ENCODE measurements at places on chromosomes 6 and 20.
A peak's percentile ranks its signal among the peaks of the same experiment; 100 is the strongest.

GRCh38 chr20:14717134-14717999, 380.0 kb upstream of the FLRT3 start:
- no peak for DNase-seq

DNA sequence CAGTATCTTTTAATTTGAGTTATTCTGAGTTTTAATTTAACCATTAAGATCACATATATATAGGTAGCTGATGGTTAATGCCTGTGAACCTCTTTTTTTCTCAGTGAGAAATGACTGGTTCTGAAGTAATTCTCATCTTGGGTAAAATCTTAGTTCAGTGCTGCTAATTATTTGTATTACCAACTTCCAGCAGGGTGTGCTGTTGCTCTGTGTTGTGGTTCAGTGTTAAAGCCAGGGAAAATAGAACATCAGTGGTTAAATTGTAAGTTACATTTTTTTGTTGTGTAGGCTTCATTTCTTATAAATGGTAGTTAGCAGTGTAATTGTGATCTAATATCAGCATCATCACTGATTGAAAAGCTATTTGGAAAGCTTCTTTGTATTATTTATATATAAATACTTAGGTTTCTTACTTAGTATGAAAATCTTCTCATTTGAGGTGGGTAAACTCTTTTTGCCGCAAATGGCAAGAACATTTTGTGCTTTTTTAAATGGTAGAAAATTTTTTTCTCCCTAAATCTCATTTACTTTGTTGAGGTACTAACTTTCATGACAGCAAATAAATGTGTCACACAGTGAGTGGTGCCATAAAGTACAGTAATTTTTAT, 43.7 kb downstream of the CDC5L start:
- DNase-seq = peak; percentile 19

- DNase-seq = no peak
These were observed 324.5 kb downstream of the SOX4 start for GRCh38 chr6:21918041-21918440.

DNA sequence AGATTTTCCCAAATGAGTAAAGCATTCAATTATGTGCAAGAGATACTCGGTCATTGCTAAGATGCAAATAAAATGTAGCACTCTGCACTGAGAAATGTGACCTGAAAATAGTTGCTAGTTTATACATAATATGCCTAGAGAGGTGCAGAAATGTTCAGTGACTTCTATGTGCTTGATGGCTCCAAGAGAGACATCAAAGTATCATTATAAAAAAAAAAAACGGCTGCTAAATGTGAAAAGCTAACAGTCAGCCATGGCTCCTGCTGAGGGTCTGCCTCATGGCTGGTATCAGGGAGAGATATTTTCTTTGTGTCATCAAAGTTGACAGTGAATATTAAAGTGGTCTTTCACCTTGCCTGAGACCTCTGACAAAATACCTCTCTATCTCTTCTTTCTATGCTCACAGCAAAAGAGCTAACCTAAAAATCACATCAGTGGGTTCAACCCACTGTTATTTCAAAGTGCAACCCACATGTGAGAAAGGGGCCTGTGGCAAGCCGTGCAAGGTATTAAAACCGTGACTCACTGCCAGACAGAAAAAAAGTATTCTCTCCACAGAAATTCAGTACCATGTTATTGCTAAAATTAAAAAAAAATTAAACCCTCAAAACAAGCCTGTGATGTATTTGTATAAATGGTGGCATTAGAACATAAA, 259.0 kb downstream of the HIVEP2 start:
- DNase-seq = no peak

- no peak for DNase-seq
These were observed 72.3 kb downstream of the GRM4 start for GRCh38 chr6:34073540-34073939.

DNA sequence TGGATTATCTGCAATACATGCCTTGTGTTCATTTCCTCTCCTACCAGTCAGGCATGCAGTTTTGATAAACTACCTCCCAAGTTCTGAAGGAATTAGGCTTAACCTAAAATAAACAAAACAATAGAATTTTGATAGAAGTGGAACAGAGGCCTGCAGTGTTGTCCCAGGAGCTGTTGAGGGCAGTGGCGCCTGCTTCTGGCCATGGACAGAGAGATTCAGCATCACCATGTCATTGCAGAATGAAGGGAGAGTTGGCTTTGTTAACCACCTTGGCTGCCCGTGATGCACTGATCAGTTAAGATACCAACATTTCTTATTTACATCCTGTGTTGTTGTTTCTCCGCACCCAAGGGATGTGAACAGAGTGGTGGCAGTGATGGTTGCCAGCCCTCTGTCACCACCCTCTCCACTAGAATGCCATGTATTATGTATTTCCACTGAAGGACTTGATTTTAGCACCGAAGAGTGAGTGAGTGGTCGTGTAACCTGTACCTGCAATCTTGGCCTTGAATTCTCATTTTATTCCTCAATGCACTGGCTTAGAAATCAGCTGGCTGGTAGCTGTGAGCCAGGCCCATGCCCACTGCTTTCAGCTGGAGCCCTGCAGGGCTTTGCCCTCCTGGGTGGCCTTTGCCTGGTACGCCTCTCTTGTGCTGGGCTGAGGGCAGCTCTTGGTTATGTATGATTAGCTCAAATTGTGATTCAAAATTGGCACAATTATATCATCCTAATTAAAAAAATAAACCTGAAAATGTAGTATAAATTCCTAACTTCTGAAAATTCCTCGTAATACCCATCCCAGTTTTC, 56.5 kb downstream of the SHLD1 start:
- DNase-seq = no peak

DNA sequence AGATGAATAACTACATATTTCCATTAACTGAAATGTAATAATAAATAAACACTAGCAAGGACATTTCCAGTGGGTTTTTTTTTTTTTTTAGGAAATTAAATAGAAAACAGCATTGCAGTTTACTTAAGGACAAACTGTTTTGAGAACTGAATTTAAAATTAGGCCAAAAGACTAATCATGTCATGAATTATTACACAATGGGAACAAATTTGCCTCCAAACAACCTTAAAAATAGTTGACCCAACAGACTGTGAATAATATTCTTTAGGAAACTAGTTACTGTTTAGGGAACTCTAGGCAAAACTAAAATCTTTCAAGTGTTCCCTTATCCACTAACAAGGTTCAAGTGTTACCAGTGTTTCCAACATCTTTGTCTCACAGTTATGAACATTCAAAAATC, 16.4 kb upstream of the COL12A1 start:
- DNase-seq = no peak

DNA sequence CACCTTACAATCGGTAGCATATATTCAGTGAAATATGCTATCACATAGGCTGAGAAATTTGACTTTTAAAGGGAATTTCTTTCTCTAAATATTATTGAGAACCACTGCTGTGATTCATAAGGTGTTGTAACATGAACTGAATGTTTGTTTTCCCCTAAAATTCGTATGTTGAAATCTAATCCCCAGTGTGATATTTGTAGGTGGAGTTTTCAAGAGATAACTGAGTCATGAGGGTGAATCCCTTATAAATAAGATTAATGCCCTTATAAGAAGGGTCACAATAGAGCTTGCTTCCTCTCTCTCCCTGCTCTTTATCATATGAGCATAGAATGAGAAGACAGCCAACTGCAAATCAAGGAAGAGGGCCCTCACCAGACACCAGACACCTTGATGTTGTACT, 64.8 kb downstream of the LMBRD1 start:
- no peak for DNase-seq

DNA sequence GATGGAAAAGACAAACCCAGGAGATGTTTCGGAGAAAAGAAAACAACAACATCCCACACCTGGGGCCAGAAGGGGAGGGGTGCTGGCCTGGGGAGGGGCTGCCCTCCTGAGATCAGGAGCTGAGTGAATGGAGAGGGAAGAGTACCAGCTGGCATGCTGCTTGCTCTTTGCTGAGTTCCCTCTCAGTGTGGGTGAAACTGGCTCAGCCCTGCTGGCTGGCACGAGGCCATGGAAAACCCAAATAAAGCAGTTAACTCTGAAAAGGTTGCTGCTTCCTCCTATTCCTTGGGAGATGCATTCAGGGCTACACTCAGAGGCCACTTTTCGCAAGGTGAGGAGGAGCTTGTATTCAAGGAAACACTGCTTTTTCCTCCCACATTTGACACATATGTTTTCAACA, 8.0 kb upstream of the KCNK16 start:
- DNase-seq = no peak

DNA sequence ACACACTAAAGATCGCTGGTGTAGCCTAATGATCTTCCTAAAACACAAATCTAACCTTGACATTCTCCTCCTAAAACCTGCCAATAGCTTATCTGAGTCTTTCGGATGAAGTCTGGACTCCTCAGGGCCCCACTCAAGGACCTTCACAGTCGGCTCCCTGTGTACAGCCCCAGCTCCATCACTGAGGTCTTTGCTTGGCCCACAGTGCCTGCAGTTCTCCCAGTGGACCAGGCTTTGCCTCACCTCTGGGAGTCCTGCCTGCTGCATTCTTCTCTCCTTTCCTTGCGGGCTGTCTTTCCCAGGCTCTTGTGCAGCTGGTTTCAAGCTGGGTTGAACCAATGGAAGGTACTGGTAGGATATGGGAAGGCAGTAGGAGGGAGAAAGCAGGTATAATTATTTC, 122.6 kb upstream of the FERMT1 start:
- no peak for DNase-seq

GRCh38 chr20:47785854-47786764, 828 bp upstream of the SULF2 start:
- DNase-seq = peak; percentile 64

DNA sequence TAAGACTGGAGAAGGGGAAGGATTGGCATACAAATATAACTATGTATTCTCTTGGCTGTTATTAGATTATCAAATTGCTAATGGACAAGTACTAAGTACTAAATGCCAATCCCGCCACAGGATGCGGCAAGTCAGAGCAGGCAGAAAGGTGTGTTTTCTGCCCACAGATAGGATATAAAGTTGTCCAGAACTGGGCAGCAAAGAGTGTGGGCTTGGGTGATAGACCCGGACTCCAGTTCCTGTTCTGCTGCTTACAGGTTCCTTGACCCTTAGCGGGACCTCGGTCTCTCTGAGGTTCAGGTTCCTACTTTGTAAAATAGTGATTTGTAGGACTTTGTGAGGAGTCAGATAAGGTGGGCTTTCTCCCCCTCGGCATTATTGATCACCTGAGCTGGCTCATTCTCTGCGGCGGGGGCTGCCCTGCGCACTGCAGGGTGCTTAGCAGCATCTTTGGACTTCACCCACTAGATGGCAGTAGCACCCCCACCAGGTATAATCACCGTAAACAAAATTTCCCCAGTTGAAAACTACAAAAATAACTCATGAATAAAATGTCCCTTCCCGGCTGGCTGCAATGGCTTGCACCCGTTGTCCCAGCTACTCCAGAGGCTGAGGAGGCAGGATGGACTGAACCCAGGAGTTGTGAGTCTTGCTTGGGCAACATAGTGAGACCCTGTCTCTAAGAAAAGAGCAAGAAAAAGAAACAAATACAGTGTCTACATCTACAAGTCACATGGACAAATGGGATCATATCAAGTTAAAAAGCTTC, 193.1 kb downstream of the DOK5 start:
- no peak for DNase-seq

- DNase-seq = no peak
These were observed 115.7 kb downstream of the AKAP7 start for GRCh38 chr6:131250936-131251335.

DNA sequence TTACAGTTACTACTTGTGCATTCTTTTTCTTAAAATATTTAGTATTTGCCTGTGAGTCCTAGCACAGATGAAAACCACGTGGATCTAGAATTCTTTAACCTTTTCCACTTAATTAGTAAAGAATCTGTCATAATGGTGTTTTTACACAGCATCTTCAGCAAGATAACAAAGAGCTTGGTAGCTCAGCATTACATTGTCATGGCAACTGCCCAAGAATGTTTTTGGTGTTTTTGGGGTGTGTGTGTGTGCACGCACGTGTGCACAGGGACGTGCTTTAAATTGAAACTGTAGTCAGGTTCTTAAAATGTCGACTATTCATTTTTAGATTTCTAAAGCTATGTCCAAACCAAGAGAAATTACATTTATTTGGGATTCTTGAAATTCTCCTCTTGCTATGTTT, 108.0 kb downstream of the FIG4 start:
- DNase-seq = no peak

- no peak for DNase-seq
These were observed 157.8 kb downstream of the MYO6 start for GRCh38 chr6:75906871-75907270.

- DNase-seq = no peak
These were observed 573.8 kb downstream of the EPM2A start for GRCh38 chr6:145161501-145161900.

DNA sequence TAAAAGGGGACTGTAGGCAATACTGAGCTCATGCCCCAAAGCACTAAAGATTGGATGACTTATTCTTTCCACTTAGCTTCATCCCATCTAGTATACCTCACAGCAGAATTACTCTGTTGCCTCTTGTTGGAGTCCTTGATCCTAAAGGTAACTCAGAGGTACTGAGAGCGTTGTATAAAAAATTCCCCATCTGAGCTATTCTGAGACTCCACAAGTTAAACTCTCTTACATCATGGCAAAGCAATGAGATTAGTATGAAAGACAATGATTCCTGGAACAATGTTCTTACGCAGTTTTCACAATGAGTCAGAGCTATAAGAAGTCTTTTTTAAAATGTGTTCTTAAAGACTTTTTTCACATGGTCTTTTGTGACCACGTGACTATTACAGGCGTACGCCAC, 370.1 kb downstream of the ADGRB3 start:
- no peak for DNase-seq

DNA sequence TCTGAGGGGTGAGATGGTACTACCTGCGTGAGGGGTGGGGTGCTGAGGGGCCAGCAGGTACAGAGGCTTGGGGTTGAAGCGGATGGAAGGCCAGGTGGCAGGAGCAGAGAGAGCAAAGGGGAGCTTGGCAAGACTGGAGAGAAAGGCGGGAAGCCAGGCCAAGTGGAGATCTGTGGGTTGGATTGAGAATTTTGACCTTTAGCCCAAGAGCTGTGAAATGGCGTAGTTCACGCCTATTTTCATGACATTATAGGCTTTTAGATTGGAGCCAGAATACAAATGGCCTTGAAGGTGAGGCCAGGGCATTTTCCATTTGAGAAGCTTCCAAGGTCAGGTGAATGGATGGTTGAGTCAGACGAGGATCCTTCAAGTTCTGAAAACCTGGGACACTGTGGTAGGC, 2.5 kb downstream of the ATRN start:
- DNase-seq = no peak

DNA sequence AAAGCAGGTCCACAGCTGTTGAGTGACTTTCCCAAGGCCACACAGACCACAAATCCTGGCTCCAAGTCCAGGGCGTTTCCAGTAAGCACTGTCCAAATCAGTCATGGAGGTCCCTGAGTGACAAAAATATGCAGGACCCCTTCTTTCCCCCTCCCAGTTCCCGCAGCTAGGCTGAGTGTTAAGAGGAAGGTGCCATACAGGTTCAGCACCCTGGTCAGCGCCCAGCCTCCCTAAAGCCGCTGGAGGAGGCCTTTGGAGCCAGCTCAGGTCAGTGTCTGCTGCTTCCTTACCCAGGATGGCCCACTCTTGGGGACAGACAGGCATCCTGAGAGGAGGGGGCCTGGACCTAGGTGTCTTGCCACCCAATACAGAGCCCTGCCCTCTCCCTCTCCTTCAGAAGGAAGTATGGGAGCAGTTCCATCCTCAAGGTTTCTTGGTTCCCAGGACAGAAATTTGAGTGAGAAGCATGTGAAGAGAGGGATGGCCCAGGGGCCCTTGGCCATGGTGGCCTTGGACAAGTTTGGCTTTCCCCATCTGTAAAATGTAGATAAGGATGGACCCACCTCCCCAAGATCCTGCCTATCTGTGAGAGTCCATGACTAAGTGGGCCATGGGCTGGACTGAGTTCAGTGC, 13.2 kb downstream of the TMEM74B start:
- DNase-seq = no peak

- DNase-seq = no peak
These were observed 16.6 kb downstream of the B4GALT5 start for GRCh38 chr20:49697071-49697470.

- no peak for DNase-seq
These were observed 294.8 kb downstream of the GMDS start for GRCh38 chr6:1950631-1951030.
